Ascending aorta (tissue), 2 donors: ENCODE measurements at places on chromosomes 7 and 10.

DNA sequence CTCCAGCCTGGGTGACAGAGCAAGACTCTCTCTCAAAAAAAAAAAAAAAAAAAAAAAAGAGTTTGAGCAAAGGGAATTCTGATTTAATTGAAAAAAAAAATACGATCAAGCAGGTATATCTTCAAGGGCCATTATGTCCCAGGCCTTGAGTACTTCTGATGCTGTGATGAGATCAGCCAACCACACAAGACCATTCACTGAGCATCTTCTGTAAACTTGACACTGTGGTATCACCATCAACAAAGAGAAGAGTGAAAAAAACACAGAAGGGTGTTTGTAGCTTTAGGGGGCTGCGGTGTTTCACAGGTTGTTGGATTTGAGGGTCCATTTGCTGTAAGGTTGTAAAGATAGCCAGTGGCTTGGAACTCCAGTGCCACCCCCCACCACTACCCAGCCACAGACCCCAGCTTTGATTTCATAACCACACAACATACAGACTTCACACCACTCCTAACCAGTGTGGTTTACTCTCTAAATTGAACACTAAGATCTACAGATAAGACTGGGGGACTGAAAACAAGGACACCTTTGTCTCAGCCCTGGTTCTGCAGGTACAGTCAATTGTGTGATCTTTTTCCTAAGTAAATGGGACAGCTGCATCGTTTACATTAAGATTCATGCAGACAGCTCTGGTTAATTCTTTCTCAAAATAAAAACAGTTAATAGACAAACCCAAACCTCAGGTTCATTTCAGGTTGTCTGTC lies 66.4 kb downstream of the CDC123 start:
- no peak for DNase-seq

GRCh38 chr7:8433477-8434289 lies at the start of gene NXPH1:
Gene NXPH1 (plus strand): TSS chr7:8433609.
- no peak for DNase-seq

DNA sequence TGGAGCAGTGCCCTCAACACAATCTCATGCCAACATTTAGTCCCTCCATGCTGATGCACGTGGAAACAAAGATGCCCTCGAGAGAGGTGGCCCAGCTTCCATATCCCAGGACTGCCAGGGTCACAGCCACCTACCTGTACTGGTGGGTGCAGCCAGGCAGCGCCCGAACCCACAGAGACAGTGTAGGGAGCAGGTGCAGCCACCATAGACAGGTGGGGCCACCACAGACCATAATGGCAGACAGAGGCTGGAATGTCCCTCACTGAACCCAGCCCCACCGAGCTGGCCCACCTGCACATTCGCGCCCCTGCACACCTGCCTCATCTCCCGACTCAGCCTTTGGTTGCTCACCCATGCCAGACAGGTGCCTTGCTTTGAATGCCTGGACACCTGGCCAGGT lies 18.3 kb upstream of the CPXM2 start:
- DNase-seq = no peak

DNA sequence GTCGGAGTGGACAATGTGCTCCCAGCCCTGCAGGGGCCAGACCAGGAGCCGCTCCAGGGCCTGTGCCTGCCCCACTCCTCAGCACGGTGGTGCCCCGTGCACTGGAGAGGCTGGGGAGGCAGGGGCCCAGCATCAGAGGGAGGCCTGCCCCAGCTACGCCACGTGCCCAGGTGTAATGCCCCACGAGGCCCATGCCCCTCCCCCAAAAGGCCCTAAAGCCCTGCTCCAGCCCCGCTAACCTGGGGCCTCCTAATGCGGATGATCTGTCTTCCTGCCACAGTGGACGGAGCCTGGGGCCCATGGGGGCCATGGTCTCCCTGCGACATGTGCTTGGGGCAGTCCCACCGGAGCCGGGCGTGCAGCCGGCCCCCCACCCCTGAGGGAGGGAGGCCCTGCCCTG lies 23.7 kb upstream of the ZNF862 start:
- no peak for DNase-seq

DNA sequence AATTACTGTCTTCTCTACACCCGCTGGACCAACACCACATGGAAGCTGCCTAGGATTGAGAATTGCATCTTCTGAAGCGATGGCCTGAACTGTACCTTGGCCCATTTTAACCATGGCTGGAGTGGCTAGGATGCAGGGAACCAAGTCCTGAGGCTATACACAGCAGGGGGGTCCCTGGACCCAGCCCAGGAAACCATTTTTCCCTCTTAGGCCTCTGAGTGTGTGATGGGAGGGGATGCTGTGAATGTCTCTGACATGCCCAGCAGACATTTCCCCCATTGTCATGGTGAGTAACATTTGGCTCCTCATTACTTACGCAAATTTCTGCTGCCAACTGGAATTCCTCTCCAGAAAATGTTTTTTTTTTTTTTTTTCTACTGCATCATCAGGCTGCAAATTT lies 822.7 kb downstream of the PCDH15 start:
- no peak for DNase-seq

DNA sequence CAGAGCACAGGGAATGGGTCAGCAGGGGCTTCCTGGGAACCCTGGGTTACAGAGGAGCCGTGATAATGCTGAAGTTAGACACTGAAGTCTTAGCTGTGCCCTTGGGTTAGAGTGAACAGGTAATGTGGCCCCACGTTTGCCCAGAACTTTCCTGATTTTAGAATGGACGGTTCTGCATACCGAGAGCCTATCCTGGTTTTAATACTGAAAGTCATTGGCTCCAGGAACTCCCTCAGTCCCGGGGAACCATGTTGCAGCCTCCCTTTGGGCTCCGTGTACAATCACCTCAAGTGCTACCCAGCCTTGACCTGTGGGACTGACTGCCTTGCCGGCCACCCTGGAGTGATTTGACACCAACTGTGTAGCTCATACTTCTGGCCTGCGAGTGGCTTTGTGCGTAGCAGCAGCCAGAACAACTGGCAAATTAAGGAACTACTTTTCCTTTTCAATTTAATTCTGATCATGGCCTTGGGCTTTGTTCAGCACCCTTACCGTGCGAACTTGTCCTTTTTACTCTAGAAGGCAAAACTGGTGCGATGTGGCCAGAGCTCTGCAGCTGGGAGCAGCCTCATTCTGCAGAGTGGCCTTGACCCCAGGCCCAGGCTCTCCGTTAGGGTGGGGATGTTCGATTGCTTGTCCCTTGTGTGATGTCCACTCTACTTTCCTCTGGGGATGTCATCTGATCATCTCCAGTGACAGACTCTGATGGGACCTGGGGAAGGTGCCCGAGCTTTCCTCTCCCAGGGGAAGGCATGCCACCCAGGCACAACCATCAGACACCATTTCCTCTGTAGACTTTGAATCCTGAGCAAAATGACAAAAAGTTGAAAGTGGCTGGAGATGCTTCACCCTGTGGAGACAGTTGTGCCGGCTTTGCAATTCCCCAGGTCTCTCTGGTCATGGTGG lies 265.9 kb downstream of the GLRX3 start:
- DNase-seq = peak; percentile 34

DNA sequence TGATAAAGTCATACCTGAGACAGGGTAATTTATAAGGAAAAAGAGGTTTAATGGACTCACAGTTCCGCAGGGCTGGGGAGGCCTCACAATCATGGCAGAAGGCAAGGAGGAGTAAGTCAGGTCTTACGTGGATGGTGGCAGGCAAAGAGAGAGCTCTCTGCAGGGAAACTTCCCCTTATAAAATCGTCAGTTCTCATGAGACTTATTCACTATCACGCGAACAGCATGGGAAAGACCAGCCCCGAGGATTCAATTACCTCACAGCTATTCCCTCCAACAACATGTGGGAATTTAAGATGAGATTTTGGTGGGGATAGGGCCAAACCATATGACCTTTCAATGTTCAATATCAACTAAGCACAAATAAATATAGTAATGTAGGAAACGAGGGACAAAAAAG lies 559.4 kb upstream of the KCND2 start:
- DNase-seq = no peak

GRCh38 chr7:1853431-1853985 lies 183.4 kb downstream of the ELFN1 start:
- DNase-seq = no peak

GRCh38 chr7:3527496-3528124 lies 226.6 kb downstream of the SDK1 start:
- DNase-seq = no peak

DNA sequence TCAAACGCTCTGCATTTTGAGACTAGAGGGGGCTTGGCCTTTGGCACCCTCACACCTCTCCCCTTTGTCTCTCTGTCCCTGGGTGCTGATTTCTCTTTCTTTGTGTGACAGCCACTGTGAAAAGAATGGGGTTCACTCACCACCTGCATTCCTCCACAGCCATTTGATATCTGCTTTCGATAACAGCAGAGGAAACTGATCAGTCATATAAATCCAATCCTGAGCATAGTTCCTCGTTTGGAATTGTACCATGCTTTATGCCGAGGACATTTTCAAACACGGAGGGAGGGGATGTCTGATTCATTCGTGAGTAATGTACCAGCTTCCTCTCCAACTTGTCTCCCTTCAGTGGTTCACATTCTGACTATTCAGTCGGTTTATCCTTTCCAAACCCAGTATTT lies 15.8 kb downstream of the MET start:
- DNase-seq = no peak

- DNase-seq = peak; percentile 54
These were observed 35.6 kb downstream of the CDH23 start for GRCh38 chr10:71432101-71432905.

DNA sequence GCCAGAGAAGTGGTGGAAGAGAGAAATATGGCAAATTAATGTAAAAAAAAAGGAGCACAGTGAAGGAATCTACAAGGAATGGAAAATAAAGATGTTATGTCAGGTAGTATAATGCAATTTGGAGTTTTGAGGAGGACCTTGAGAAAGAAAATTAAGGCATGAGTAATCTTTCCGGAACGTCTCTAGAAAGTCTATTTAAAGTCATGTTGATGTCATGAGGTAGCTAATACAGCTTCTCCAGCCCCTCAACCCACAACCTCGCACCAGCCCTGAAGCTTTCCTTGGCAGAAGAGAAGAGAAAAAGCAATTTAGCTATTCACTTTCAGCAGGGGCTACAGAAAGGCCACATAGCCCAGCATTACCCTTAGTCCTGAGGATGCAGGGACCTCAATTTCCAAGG lies 22.5 kb downstream of the TRDMT1 start:
- DNase-seq = no peak

- no peak for DNase-seq
These were observed 122.4 kb downstream of the PLXNA4 start for GRCh38 chr7:132453826-132454225.

- DNase-seq = no peak
These were observed 45.2 kb upstream of the EXOC4 start for GRCh38 chr7:133207687-133208086.

DNA sequence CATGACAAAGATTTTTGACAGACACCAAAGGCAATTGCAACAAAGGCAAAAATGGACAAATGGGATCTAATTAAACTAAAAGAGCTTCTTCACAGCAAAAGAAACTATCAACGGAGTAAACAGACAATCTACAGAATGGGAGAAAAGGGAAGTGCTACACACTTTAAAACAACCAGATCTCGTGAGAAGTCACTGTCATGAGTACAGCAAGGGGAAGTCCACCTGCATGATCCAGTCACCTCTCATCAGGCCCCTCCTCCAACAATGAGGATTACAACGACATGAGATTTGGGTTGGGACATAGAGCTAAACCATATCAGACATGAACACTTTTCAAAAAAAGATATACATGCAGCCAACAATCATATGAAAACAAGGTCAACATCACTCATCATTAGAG lies 11.5 kb upstream of the PSTK start:
- DNase-seq = no peak

GRCh38 chr10:98055841-98056516 lies 25.6 kb upstream of the CRTAC1 start:
- no peak for DNase-seq

- DNase-seq = no peak
These were observed 2.6 kb upstream of the PRF1 start for GRCh38 chr10:70605161-70605560.

DNA sequence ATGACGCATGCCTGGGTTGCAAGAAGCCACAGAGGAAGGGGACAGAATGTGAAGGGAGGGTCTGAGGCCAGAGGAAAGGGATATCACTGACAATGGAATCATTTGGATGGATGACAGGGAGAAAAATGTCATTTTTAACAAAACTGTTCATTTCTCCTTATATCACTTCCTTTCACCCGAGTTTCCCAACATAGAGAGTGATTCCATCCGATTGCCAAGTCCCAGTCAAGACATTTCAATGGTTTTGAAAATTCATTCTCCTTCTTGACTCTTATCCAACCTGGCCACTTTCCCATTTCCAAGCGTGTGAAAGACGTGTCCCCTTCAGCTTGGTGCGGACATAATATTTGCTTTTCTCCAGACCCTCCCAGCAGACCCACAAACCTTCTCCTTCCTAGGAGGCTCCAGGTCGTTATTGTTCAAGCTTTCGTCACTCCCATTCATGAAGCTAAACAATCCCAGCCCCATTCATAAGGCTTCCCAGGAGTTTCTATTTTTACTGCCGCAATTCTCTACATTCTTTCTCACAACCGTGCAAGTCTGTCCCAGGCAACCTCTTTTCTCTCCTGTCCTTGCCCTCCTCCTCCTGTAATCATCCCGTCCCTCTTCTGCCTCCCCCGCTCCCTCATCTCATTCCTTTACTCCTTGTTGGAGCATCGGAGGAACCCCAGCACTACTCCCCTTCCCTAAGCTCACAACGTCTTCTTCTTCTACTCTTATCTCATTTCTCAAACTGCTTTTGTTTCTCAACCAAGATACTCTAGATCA lies 301.3 kb upstream of the KLF6 start:
- no peak for DNase-seq

DNA sequence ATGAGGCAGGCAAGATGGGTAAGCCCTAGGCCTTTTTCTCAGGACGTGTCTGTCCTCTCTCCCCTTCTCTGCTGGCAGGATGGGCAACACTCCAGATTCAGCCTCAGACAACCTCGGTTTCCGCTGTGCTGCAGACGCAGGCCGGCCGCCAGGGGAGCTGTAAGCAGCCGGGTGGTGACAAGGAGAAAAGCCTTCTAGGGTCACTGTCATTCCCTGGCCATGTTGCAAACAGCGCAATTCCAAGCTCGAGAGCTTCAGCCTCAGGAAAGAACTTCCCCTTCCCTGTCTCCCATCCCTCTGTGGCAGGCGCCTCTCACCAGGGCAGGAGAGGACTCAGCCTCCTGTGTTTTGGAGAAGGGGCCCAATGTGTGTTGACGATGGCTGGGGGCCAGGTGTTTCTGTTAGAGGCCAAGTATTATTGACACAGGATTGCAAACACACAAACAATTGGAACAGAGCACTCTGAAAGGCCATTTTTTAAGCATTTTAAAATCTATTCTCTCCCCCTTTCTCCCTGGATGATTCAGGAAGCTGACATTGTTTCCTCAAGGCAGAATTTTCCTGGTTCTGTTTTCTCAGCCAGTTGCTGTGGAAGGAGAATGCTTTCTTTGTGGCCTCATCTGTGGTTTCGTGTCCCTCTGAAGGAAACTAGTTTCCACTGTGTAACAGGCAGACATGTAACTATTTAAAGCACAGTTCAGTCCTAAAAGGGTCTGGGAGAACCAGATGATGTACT lies 13.1 kb downstream of the PHKG1 start:
- DNase-seq = no peak

GRCh38 chr7:150715293-150715692 lies 1.1 kb upstream of the GIMAP1 start:
- DNase-seq = no peak

GRCh38 chr10:34380856-34381255 lies 434.2 kb downstream of the PARD3 start:
- DNase-seq = no peak

GRCh38 chr10:5582736-5583135 lies 58.0 kb downstream of the CALML3 start:
- no peak for DNase-seq
